ENCODE measurements at places on chromosomes 5 and 9.

- peak; percentile 39 for DNase-seq
Observed at GRCh38 chr9:32581512-32582143, 8.7 kb upstream of the NDUFB6 start.

DNA sequence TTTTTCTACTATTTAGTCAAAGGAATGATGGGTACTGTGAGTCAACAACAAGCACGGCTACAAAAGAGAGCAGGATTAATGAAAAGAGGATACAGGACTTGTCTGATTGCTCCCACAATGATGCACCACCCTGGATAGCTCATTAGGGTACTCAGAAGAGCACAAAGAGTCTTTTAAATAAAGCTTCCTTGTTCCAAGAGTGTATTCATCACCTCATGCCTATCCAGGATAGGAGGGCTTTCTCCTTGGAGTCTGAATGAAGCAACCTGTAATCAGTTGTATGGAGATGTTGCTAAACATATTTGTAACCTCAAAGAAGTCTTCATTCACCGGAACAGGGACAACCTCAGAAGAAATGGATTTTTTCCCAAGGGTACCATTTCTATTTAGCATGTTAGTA lies 219.5 kb upstream of the TMEM161B start:
- no peak for DNase-seq

GRCh38 chr5:157801-158200 lies 33.5 kb upstream of the LRRC14B start:
- no peak for DNase-seq

DNA sequence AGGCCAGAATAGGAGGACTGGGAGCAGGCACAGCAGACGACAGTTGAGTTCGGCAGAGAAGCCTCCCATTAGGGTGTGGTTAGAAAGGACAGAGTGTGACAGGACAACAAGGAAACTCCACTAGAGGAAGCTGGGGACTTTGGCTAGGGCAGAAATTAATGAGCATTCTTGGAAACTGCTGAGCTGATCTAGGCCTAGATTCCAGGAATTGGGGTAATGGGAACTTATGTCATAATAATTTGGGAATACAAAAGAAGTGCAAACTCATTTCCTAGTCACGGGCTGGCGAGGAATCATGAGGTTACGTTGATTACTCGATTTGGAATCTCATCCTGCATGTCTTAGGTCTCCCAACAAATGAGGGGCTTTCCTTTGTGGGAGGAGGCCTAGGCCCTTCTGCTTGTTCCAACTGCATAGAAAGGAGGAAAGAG lies 144.6 kb upstream of the RPS23 start:
- DNase-seq, result no peak

DNA sequence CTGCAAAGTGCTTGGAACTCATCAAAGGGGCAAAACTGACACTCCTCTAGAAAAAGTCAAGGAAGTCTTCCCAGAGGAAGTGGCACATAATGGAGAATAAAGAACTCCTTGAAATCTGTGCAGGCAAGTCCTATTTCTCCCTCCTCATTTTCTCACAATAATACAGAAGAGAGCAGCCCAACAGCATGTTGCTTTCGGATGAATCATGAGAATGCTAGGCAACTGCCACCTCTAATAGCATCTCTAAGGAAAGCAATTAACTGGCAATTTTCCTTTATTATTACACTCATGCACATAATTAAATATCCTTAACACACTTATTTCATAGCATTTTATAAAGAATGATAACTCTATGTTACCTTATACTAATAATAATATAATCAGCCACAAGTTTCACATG lies 122.2 kb upstream of the PTGER4 start:
- DNase-seq, result no peak

DNA sequence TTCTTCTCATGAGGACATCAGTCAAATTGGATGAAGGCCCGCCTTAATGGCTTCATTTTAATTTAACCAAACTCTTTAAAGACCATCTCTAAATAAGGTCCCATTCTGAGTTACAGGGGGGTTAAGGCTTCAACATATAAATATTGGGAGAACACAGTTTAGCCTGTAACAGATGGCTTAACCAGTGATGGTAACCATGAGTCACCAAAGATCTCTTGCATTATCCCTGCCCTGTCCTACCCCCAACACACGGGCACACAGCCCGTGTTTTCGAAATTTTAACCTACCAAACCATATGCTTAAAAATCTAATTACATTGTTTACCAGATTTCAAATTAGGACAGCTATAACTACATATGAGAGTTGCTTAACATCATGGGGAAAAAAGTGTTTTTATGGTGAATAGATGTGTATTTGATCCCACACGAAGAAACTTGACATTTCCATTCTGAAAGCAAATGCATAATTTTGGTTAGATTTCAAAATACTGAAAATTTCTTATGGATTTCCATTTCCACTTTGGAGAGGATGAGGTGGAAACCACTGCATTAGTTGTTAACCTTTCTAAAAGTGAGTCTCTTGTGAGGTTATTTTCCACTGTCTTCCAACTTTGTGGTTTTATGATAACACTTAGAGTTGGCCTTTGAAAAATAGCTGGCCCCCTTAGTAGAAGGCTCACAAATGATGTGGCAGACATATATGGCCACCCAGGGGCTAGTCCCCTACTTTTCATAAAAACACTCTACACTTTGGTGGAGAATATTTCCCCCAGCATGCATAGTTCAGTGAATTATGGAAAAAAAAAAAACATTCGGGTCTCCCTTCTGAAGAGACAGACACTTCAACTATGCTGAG lies 849.3 kb downstream of the TLE1 start:
- DNase-seq, result no peak

DNA sequence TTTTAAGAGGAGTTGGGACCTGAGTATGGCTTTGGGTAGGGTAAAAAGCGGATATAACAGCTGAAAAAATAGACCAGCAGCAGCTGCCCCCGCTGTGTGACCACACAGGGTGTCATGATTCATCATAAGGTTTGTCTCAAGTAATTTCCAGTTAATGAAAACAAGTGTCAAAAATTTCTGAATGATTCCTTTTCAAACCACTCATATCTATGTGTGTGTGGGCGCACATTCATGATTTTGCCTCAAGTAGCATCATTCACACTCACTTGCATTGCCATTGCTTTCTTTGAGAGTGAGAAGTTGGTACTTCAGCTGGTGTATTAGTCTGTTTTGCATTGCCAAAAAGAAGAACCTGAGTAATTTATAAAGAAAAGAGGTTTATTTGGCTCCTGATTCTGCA lies 12.1 kb upstream of the TNFAIP8 start:
- no peak for DNase-seq

DNA sequence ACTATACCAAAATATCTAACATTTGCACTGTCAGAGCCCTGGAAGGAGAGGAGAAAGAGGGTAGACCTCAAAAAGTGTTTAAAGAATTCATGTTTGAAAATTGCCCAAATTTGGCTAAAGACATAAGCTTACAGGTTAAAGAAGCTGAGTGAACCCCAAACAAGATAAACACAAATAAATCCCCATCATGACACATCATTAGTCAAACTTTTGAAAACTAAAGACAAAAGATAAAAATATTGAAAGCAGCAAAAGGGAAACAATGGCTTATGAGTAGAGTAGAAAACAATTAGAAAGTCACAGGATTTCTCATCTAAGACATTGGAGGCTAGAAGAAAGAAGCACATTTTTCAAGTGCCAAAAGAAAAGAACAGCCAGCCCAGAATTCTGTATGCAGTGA lies 6.1 kb upstream of the UBLCP1 start:
- DNase-seq, result no peak

DNA sequence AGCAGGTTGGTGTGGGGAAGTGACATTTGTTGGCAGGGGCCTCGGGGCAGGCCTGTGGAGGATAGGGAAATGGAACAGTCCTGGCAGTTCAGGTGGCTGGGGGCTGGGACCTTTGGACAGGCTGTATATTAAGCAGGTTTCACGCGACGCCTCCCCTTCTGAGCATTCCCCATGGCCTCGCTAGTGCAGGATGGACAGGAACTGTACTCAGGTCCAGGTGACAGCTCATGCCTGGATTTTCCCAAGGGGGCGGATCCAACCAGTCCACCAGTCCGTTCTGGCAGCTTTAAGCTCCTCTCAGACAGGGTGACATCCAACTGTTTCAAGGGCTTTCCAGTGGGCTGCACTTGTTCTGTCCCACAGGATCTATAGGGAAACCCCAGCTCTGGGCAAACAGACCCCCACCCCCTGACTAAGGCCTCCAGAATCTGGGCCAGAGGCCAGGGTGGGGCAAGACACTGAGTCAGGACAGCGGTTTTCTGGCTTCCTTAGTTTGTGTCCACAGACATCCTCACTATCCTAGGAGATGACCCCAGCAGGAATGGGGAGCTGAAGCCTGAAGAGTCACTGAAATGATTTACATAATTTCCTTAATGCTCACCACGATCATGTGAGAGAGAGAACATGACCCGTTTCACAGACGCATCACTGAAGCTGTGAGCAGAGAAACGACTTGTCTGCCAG lies 20.9 kb downstream of the CSF2 start:
- DNase-seq, result no peak

DNA sequence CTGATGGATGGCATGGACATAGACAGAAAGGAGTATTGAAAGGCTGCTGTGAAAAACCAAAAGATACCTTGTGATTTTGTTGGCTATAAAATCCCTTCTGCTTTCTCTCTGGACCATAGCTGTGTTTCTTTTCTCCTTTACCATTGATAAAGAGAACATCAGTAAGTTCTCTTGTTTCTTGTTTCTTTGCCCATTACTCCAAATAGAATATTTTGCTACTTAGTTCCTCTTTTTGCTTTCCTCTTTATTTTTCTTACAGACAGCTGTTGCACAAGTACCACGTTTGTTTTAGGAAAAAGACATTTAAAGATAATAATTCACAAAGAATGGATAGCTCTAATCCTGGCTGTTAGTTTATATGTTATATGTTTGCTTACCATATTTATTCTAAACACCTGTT lies 1129.2 kb downstream of the DTWD2 start:
- no peak for DNase-seq

- DNase-seq, result no peak
Observed at GRCh38 chr9:117418111-117418510, 3.3 kb upstream of the ASTN2 start.

GRCh38 chr5:1208743-1209488 lies 7.5 kb downstream of the SLC6A19 start:
- DNase-seq, result peak; percentile 79

DNA sequence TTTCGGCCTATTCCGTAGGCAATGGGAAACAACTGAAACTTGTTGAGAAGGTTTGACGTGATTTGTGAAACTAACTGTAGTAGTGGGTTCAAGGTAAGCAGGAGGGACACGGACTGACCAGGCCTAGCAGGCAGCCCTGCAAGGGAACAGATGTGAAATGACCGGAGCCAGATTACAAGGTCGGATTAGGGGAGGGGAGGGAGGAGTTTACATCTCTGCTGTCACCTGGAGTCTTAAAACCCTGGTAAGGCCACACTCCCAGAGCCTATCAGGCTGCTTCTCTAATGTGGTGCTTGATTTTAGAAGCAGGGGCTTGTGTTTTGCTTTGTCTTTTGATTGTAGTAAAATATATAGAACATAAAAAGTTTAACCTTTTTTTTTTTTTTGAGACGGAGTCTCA lies 3.5 kb upstream of the SPTAN1 start:
- no peak for DNase-seq

GRCh38 chr9:4854265-4854590 lies 61.5 kb downstream of the RCL1 start:
- no peak for DNase-seq

DNA sequence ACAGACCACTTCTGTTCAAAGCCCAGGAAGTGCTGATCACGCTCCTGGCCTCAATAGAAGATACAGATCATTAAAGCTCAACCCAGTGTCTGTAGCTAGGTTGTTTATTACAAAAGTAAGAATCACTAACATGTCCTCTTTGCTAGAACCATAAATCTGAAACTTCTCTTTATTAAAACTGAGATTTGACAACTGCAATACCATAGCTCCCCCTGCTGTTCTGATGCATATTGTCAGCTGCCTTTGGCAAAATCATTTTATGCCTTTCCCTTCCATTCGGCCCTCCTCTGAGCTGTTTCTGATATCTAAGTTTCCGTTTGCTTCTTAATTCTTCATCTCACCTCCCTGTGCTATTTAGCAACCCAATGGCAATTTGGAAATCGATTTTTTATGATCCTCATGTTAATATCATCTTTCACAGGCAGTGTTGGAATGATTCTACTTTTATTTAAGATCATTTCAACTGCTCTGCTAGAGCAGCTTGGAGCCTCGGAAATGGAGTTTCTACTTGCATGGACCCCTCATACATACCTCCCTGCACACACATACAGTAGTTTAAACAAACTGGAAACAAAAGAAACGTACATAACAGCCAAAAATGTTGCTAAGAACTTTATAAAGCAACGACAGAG lies 998.8 kb downstream of the MAT2B start:
- DNase-seq, result peak; percentile 3

- DNase-seq, result no peak
Observed at GRCh38 chr5:41575110-41575779, 64.8 kb upstream of the PLCXD3 start.

GRCh38 chr9:77464661-77465060 lies 183.5 kb downstream of the GNA14 start:
- DNase-seq, result no peak

- no peak for DNase-seq
Observed at GRCh38 chr9:113632776-113633590, 169.5 kb downstream of the RGS3 start.

GRCh38 chr5:36285837-36286615 lies 15.7 kb downstream of the RANBP3L start:
- DNase-seq, result no peak

DNA sequence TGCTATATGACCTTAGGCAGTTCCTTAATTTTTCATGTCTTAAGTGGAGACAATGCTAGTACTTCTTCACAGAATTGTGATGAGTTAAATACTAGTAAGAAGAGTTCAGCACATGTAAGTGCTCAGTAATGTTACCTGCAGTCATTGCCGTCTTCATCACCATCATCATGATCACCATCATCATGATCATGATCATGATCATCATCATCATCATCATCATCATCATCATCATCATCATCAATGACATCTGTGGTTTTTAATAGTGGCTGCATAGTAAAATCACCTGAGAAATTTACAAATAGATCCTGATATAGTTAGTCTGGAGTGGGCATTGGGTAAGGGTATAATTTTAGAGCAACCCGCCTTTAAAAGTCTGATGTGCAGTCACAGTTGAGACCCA lies 14.7 kb upstream of the PALM2AKAP2 start:
- no peak for DNase-seq

DNA sequence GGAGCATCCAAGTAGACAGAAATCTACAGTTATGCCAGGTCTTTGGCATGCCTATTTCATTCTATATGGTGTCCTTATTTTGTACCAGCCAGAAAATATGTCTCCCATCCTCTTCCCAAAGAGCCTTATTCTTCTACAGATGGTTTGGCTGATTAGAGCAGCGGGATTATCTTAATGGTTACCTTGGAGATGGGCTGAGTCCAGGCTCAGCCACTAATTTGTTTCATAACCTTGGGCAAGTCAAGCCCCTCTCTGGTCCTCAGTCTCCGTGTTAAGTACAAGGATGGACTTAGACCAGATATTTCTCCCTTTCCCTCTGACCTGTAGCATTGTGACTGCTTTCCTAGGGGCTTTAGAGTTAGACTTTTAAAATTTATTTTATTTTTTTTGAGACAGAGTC lies 11.1 kb upstream of the GLE1 start:
- no peak for DNase-seq

DNA sequence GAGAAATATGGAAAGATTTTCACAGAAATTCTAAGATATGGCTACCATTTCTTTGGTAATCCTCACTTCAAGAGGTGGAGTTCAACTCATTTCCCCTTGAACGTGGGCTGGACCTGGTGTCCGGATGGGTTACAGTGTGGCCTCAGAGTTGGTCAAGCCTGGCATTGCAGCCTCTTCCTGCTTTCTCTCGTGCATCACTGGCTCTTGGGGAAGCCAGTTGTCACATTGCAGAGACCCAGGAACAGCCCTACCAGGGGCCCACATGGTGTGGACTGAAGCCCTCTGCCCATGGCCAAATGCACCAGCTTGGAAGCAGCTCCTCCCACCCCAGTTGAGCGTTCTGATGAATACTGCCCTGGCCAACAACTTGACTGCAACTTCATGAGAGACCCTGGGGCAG lies 47.7 kb upstream of the FCN1 start:
- DNase-seq, result no peak
